ENCODE measurements at places on chromosomes 16 and 17.

GRCh38 chr17:43389046-43389947, 9.5 kb upstream of the ARL4D start:
- DNase-seq: no peak

DNA sequence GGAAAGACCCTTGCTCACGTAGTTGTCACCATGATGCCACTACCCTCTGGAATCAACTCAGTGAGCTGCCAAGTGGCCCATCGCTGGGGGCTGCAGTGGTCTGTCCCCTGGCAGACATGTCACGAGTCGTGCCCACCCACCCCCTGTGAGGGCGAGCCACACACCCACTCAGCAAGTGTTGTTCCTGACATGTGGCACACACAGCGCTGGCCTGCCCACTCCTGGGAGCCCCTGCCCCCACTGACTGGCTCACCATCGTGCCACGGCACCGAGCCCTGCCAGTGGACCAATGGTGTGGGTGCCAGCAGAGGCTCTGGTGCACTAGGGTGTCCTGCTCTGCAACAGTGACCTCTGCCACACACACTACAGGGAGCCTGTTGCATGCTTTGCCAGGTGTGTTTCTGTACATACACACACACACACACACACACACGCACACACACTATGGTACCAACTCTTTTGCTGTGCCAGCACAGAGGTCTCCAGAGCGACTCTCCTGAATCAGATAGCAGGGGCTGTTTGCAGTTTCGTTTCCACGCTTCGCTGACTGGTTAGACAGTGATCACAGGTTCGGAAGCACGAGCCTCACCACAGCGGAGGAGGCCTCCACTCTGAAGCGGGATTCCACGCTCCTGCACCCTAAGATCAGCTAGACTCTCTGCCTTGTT, 7.7 kb downstream of the RTN4RL1 start:
- DNase-seq: no peak

DNA sequence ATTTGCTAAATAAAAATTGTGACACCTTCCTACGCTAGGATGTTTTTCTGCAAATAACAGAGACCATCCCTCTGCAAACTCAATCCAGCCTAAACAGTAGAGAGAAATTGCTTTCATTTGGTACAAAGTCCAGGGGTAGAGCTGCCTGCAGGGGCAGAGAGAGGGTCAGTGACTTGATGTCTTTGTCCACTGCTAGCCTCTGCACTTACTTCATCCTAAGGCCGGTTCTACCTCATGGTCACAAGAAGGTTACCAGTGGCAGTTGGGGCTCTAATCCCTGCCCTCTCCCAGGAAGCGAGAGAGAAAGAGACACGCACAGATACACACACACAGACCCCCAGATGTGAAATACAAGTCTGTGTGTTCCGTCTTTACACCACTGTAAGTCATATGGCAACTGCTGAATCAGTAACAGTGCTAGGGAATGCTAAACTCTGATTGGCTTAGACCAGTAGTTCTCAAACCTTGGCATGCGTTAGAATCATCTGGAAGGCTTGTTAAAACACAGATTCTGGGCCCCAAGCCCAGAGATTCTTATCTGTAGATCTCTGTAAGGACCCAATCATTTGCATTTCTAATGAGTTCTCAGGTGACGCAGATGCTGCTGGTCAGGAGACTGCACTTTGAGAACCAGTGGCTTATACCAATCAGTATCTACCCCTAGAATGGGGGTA, 13.1 kb upstream of the LPCAT2 start:
- DNase-seq: peak; percentile 94

DNA sequence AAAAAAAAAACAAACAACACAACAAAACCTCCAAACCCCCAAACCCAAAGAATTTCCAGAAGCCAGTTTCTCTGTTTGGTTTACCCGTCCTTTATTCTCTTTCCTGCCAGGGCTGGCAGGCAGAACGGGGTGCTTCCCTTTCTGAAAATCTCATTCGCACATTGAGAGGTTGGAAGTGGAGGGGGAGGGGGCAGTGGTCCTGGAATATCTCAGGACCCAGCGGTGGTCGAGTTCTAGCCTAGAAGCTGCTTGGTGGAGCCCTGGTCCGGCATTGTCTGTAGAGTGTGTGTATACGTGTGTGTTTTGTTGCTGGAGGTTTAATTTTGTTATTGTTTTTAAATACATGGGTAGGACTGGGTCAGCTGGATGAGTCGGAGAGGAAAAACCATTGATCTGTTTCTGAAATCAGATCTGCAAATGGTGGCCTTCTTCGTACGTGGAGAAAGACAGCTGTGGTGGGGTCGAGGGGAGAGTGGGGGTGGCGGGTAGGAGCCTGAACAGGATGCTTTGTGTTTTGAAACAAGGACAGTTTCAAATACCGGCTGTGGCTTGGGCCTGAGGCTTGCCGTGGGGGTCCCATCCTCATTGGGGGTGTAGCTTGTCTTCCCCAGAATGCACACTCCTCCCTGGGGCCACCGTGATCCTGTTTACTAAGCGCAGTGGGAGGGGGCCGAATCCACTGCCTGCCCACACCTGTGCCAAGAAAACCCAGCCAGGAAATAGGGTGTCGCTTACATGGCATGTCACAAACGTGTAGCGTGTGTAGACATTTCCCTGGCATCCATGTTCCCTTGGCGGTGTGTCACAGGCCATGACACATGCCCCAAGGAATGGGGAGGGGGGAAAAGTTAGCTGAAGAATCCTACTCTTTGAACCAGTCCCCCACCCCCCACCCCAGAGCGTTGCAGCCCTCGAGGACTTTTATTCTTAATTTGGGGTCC, 1.6 kb downstream of the CMIP start:
- no peak for DNase-seq

- no peak for DNase-seq
Measured at GRCh38 chr16:26963109-26963508, 103.6 kb upstream of the C16orf82 start.

DNA sequence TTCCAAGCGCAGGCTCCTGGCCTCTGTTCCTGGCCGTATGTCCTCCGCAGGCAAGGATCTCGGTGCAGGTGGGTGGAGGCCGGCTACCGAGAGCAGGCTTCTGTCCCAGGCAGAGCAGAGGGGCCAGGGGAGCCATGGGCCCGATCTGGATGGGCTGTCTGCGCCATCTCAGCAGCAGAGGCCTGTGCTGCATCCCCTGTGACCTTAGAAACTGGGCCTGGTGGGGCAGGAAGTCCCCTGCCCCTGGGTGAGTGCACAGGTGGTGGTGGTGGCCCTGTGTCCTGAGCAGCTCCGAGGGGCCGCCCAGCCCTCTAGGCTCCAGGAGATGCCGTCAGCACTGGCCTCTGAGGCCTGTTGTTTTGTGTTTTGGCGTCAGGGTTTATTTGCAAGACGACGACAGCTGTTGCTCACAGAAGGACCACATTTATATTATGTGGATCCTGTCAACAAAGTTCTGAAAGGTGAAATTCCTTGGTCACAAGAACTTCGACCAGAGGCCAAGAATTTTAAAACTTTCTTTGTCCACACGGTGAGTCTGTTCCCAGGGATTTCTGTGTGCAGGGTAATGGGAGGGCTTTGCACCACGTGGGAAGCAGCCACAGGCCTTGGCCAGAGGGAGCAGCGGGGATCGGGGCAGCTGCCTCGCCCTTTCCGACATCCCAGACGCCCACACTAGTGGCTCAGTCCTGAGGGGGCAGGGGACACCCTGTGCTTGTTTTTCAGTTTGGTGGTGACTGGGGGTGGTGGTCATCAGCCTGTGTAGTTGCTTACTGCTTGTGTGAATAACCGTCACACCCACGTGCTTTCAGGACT, 59.1 kb downstream of the PDPK1 start:
- DNase-seq: no peak

DNA sequence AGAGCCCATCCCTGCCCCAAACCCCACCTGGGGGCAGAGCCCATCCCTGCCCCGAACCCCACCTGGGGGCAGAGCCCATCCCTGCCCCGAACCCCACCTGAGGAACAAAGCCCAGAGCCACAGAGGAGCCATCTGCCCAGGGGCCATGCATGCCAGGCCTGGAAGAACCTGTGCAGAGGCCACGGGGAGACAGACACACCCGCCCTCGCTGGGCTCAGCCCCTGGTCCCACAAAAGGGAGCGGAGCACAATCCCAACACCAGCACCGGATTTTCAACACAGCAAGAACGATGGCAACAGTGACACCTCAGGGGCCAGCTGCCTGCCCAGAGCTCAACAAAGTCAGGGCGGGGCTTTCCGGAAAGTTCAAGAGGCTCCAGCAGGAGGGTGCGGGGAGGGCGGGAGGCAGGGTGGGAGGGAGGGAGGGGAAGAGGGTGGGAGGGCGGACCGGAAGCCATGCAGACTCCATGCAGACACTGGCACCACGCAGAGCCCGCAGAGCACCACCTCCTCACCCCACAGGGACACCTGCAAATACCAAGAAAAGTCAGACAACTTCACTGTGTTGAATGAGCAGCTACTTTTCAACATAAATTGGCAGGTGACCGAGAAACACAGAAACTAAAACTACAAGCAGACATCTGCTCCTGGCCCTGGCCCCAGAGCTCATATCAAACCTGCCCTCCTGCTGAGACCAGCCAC, 27.9 kb upstream of the C16orf95 start:
- DNase-seq: no peak

DNA sequence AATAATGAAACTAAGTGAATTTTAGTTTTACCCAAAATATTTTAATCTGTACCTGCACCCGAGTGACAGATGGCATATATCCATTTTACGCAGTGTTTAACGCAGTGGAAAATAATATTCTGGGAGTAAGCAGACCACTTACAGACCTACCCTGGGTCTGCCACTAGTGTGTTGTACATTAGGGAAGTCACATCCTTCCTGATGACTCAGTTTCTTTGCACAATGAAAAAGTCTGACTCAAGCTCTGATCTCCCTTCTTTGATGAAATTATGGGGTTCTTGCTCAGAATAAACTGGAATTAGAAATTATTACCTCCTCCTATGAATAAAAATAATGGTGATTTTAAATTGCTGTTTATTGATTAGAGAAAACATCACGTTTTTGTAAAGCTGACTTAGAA, 123.2 kb upstream of the AXIN2 start:
- no peak for DNase-seq

GRCh38 chr17:41686281-41686680, 2.4 kb upstream of the EIF1 start:
- no peak for DNase-seq

- no peak for DNase-seq
Measured at GRCh38 chr16:89697616-89698331, 3.7 kb downstream of the SPATA2L start.

- no peak for DNase-seq
Measured at GRCh38 chr17:68564415-68565111, 36.6 kb downstream of the FAM20A start.

- no peak for DNase-seq
Measured at GRCh38 chr16:57324749-57325148, 33.8 kb upstream of the CCL22 start.

- no peak for DNase-seq
Measured at GRCh38 chr16:17518441-17518840, 47.7 kb upstream of the XYLT1 start.

DNA sequence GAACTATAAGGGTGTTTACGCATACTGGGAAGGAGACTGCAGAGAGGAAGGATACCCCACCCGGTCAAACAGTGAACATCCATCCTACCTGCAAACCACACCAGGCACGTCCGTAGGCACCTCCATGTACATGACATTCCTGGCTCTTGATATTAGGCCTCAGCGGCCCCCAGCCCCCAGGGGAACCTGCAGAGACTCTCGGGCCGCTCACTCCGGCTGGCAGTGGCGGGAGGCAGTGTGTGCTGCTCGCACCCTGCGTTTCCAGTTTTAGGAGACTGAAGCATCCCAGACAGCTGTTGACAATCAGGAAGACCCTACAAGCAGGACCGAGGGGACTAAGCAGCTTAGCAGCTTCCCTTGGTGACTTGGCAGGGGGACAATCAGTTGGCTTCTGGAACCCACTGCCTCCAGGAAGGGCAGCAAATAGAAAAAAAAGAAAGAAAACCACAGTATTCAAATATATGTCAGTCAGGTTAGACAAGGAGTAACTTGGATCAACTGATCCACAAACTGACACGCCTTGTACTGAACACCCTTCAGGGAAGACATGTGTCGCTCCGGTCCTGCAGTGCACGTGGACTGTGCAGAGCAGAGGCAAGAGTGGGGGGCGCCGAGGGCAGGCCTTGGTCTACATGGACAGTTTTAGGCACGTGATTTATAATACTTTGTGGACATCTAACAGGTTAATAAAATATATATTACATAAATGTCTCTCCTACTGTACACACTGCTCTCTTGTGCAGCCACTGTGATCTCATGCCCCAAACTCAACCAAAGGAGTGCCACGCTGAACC, 29.9 kb upstream of the CLEC18B start:
- no peak for DNase-seq

GRCh38 chr16:2919511-2920255, 8.0 kb downstream of the FLYWCH1 start:
- DNase-seq: no peak

DNA sequence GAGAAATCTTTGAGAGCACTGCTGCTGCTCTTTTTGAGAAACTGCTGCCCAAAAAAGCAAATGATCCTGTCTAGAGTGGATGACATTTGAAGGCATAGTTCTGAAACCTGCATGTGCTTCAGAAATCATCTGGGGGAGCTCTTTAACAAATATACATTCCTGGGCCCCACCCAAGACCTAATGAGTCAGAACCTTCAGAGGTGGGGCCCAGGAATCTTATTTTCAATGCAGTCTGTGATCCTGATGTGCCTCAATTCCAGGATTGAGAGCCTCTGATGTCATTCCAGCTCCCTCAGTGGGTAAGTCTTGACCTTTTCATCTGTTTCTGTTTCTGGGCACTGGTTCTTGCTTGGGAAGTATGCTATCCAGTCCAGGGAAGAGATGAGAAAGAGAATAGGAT, 42.3 kb downstream of the HNF1B start:
- DNase-seq: peak; percentile 72

- DNase-seq: no peak
Measured at GRCh38 chr16:65828296-65828695, 538.2 kb upstream of the CDH5 start.
